ENCODE measurements at places on chromosomes 2 and 18. TPM values are rescaled to one million over a fixed set of nuclear protein-coding genes. Genes with fewer than 3 reads are reported as not detected.

The SATB2 gene
- 3.4 TPM for total RNA-seq

The AKAIN1 gene
- not detected for total RNA-seq

The LRRC30 gene
- total RNA-seq = not detected

The KRTCAP3 gene
- total RNA-seq = 0.90 TPM

The FAM117B gene
- 1.2 TPM for total RNA-seq

The CYP20A1 gene
- 9.2 TPM for total RNA-seq

The NCKAP5 gene
- total RNA-seq = 1.4 TPM

The CTNNA2 gene
- total RNA-seq = 0.15 TPM

The CROCC2 gene
- not detected for total RNA-seq

The CD226 gene
- 0.15 TPM for total RNA-seq

The CNPPD1 gene
- 43.4 TPM for total RNA-seq

The CHRND gene
- total RNA-seq = not detected
